ENCODE measurements at places on chromosomes 7 and 10.

- no peak for DNase-seq
These were observed 42.3 kb downstream of the MINPP1 start for GRCh38 chr10:87546971-87547413.

DNA sequence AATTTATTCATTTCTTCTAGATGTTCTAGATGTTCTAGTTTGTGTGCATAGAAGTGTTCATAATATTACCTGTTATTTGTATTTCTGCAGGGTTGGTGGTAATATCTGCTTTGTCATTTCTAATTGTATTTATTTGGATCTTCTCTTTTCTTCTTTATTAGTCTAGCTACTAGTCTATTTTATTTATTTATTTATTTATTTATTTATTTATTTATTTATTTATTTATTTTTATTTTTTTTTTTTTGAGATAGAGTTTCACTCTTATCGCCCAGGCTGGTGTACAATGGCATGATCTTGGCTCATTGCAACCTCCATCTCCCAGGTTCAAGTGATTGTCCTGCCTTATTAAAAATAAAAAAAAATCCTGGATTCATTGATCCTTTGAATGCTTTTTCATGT is 114.8 kb upstream of the THSD7A start:
- DNase-seq: no peak

- no peak for DNase-seq
These were observed 186.7 kb upstream of the ANK3 start for GRCh38 chr10:60576130-60577069.

DNA sequence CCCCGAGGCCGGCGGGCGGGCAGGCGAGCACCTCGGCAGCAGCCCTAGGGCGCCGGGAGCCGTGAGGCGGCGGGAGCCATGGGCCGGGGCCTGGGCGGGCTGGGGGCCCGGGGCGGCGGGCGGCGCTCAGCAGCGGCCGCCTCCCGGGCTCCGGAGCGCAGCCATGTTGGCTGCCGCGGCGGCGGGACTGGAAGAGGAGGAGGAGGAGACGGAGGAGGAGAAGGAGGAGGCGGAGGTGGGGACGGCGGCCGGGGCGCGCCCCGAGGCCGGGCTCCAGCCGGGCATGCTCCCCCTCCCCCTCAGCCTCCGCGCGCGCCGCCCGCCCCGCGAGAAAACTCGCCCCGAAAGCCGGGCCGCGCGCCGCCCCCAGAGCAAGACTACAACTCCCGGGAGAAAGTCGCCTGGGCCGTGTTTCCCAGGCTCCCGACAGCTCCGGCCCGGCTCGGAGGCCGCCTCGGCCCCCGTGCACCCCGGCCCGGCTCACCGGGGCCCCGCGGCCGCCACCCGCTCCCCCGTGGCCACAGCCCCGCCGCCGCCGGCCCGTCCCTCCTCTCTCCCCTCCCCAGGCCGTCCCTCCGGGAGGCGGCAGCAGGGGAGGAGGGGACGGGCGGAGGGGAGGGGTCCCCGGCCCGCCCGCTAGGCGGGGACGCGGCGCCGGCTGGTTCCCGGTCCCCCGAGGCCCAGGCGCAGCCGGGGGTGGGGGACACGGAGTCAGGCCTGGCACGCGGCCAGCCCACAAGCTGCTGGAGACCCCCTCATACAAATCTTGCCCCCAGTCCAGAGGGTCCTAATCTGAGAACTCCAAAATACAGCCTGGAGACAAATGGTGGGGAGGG is at the start of gene DLG5:
Gene DLG5 (minus strand): TSS at position 190 of the 836 bp plus-strand sequence. CDS start 235 bp downstream, outside the sequence.
- no peak for DNase-seq

GRCh38 chr7:71937840-71938371 is 474.2 kb downstream of the CALN1 start:
- no peak for DNase-seq

- DNase-seq: no peak
These were observed 147.4 kb downstream of the EBF3 start for GRCh38 chr10:129816656-129817045.

- DNase-seq: no peak
These were observed 19.7 kb upstream of the ZNF862 start for GRCh38 chr7:149818536-149818840.

- DNase-seq: no peak
These were observed 28.8 kb upstream of the INPP5A start for GRCh38 chr10:132508581-132509443.

- DNase-seq: no peak
These were observed 779 bp downstream of the NFKB2 start for GRCh38 chr10:102396317-102396650.

DNA sequence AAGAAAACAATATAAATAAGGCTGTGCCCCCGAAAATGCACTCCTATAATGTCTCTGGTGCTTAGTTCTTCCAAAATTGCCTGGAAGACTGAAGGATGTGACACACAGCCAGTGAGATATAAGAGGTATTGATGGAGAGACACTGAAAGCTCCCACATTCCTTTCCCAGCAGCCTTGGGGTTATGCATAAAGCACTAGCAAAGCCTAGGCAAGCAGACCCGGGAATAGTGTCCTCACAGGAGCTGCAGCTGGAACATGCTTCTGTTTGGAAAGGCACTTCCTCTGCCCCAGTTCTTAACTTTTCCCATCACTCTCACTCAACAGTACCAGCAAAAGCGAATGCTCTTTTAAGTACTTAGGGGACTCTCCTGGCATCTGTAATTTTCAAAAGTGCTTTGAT is 178.0 kb downstream of the AMPH start:
- no peak for DNase-seq

GRCh38 chr10:44827431-44828006 is 83.6 kb upstream of the TMEM72 start:
- no peak for DNase-seq

GRCh38 chr7:106224797-106225196 is 60.0 kb downstream of the NAMPT start:
- DNase-seq: no peak

DNA sequence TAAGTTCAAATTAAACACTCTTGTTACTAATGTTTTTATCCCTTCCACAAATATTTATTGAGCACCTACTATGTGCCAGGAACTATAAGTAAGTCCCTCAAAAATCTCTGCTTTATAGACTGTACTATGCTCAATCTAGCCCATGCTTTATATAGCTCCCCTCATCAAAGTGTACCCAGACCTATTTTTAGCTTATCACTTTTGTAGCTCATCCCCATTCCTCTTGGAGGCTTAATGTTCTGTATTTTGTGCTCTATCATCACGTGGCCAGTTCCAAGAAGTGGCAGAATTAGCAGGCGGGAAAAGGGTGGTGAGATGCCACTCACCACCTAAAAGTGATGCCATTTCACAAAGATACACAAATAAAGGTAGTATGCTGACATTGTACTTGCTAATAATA is 138.1 kb upstream of the BET1 start:
- DNase-seq: no peak

DNA sequence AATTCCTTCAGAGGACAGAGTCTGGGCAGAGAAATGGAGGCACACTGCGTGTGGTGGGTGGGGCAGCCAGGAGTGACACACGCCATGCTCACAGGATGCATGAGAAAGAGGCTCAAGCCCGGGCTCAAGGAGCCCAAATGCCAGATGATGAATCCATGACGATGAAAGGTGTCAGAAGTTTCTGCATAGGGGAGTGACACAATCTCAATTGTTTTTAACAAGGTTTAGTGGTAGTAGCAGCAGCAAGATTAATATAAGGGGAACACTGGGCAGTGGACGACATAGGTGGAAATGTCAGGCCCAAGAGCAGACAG is 126.1 kb downstream of the TNS3 start:
- DNase-seq: no peak

- no peak for DNase-seq
These were observed 86.4 kb downstream of the RBM20 start for GRCh38 chr10:110730345-110731050.

DNA sequence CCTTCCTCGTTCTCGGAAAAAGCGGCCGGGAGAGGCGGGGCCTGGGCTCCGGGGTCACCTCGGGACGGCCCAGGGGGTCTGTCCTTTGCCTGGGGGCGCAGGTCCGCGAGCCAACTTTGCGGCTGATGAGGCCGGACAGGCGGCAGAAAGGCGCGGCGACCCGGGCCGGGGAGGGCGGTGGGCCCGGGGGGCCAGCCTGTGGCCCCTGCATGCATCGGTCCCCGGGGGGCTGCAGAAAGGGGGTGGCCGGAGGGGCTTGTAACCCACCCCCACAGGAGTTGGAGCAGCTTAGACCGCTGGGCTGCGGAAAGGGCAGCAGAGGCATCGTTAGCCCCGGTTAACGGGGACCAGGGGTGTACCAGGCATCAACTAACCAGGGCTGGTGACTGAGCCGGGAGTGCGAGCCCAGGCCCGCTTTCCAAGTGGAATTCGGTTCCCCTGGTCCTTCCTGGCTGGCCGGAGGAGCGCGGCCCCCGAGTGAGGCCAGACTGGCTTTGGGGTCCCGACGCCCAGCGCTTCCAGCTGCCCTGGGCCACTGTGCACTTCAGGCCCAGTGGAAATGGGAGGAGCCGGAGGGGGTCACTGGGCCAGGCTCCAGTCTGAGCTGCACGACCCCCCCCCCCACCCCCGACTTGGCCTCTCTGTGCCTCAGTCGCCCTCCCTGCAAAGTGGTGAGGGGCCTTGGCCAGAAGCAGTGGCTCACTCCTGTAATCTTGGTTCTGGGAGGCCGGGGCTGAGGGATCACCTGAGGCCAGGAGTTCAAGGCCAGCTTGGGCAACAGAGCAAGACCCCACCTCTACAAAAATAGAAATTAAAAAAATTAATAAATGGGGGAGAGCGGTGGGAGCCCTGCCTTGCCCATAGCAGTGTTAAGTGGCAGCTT is 919 bp downstream of the SLC29A4 start:
- DNase-seq: no peak

DNA sequence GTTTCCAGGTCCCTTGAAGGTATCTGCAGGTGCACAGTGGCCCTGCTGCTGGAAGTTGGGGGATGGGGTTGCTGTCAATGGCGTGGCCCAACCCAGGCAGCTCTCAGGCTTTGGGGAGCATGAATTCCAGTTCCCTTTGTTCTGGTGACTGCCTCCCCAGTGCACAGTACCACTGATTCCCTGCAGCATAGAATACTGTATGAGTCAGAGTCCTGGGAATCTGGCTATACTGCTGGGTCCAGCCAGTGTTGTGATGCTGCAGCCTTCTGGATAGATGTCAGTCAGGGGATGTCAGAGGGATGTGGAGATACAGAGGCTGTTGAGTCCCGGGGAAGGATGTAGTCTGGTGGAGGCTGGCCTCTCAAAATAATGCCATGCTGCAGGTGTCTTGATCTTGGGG is 99.3 kb downstream of the LANCL2 start:
- DNase-seq: no peak

- no peak for DNase-seq
These were observed 5.3 kb downstream of the NRP1 start for GRCh38 chr10:33329178-33329577.

DNA sequence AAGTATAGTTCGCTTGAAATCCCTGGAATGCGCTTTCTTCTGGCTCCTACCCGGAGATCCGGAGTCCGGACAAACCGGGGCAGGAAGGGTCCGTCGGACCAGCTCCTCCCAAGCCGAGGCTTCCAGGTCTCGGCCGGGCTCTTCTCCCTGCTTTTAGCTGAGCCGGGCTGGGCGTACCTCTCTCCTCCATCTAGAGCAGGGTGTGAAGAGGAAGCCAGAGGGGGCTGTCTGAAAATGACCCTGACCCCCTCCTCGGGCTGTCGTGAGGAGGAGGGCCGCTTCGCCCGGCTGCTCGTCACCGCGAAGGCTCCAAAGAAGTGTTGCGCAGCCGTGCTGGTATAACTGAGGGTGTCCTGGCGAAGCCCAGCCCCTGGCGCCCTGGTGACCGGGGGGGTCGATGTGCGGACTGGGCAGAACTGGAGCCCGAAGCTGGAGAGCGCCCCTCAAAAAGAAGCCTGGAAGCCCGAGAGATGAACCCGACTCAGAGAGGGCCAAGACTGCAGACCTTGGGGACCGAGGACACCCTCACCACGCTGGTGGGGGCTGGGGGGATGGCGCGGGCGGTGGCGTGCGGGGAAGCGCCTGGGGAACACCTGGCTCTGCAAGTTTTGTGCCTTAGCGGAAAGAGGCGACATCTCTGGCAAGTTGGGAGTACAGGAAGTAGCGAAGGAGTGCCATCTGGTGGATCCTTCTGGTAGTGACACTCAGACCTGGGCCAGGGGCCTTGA is 5.7 kb downstream of the KAZALD1 start:
- peak; percentile 54 for DNase-seq

DNA sequence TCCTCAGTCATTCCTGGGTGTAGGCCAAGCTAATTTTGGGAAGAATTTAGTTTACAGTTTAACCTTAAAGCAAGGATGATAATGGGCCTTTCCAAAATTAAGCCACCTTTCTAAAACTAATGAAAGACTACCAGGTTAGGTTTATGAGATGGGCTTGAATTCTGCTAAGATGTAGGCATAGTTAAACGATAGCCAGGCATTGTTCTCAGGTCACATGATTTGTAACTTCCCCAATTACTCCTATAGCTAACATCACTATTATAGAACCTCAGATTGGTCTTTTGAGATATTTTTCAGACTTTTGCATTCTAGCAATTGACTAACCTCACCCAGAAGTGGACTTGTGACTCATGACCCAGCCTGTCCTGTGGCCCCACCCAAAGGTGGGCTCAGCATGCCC is 7.0 kb upstream of the NUB1 start:
- no peak for DNase-seq

- DNase-seq: no peak
These were observed 8.4 kb upstream of the SLC16A12 start for GRCh38 chr10:89543841-89544240.

- no peak for DNase-seq
These were observed 171.5 kb downstream of the CYP26A1 start for GRCh38 chr10:93245147-93245546.

DNA sequence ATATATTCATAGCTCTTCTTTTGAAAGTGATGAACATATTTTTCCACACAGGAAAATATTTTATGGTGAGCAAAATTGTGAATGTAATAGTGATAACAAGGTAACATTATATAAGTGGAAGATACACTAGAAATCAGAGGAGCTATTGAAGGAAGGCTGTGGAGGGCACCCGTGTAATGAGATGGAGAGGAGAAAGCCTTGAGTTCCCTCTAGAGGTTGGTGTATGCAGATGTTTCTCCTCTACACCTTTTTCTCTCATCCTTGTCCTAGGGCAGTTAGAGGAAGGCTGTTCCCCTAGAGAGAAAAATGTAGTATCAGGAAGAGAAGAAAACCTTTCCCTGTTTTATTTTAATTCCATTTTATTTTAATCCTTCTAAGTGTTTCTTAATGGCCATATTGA is 54.6 kb upstream of the NRG3 start:
- DNase-seq: no peak

- no peak for DNase-seq
These were observed 14.6 kb downstream of the ASB15 start for GRCh38 chr7:123616223-123616622.

DNA sequence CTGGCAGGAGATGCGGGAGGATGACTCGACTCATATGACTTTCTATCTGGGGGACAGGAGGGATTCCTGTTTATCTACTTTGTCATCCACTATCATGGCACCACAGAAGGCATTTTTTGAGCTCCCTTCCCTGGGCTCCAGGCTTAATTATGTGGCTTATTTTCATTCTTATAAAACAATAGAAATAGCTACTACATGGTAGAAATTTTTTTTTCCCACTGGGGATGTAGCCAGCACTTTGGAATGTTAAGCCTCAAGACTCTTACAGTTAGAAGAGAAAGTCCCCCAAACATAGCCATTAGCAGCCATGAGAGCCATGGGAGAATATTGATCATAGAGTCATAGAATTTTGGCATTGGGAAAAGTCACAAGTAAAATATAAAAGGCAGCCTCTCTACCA is 14.6 kb upstream of the FAM180A start:
- DNase-seq: no peak

- DNase-seq: no peak
These were observed 6.3 kb upstream of the SNX13 start for GRCh38 chr7:17946591-17946990.

GRCh38 chr7:5665094-5666025 is 116.1 kb downstream of the RNF216 start:
- peak; percentile 56 for DNase-seq

- no peak for DNase-seq
These were observed 23.5 kb downstream of the SGMS1 start for GRCh38 chr10:50600286-50600685.

All from AG09319 (cell line).